ENCODE measurements at places on chromosomes 12 and 14.
A peak's percentile ranks its signal among the peaks of the same experiment; 100 is the strongest.

DNA sequence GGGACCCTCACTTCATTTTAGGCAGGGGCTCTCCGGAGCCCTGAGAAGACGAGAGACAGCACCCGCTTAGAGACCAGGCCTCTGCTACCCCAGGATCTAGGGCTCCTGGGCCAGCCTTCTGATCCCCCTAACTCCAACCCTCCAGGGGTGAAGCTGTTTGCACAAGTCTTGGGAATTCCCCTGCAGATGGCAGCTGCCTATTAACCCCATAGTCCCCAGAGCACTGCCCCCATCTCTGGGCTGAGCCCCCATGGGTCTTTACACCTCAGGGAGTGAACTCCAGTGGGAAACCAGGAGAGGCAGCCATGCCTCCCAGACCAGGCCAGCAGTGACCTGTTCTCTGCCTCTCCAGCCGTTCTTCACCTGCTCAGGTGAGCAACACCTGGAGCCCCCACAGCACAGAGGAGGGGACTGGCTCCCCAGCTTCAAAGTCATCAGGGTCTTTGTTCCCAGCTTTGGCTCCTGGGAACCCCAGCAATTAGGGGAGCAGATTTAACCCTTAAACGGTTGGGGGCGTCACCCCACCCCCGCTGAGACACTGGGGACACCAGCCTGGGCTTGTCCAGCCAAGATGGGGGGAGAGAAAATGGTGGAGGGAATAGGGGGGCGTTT lies 2.3 kb downstream of the WNT10B start:
- DNase-seq: no peak

- DNase-seq: no peak
Measured at GRCh38 chr12:100324498-100324897, 32.4 kb upstream of the SLC17A8 start.

DNA sequence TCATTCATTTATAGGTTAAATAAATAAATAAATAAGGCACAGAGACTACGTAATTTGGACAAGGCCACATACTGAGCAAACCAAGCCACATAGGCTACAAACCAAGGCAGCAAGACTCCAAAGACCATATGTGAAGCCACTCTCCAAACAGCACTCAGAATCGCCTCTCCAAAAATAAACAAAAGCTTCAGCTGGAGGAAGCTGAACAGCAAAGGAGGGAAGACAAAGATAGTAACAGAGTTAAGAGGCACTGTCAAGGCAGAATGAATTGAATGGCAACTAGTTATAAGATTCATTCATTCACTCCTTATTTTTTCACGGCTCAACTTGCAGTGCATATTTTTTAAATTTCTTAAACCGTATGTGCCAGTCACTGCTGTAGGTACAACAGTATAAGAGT lies 200.5 kb upstream of the GRIP1 start:
- no peak for DNase-seq

DNA sequence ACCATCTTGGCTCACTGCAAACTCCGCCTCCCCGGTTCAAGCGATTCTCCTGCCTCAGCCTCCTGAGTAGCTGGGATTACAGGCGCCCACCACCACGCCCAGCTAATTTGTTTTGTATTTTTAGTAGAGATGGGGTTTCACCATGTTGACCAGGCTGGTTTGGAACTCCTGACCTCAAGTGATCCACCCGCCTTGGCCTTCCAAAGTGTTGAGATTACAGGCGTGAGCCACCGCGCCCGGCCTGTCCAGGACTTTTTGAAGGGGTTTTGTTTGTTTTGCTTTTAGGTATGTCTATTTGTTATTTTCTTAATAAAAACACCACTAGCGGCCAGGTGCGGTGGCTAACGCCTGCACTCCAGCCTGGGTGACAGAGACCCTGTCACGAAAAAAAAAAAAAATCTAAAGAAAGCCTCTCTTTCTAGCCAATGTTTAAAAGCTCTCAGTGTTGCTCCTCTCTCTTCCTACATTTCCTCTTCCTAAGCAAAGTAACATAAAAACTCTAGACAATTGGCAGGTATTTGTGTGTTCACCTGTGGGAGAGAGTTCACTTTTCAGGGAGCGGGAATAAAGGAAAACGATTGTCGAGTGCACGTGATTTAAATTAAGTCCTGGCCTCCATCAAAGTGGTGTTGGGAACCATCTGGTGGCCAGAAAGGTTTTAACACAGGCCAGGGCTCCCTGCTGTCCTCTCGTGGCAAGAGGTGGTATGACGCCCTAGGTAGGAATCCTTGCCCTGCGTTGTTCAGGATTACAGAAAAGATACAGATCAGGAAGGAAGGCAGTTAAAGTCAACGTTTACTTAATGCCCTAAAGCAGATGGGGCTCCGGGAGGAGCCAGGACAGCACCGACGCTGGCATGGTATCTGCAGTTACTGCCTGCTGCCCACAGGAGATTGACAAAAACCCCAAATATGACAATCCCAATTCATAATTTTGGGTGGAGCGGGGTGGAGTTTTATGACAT lies 36.2 kb upstream of the ATP23 start:
- peak; percentile 67 for DNase-seq

GRCh38 chr14:99274346-99275221 lies 2.6 kb upstream of the BCL11B start:
- DNase-seq: peak; percentile 61

Measured in anterior cingulate cortex (tissue), 58 donors.